ENCODE measurements at places on chromosomes 1 and 21.

DNA sequence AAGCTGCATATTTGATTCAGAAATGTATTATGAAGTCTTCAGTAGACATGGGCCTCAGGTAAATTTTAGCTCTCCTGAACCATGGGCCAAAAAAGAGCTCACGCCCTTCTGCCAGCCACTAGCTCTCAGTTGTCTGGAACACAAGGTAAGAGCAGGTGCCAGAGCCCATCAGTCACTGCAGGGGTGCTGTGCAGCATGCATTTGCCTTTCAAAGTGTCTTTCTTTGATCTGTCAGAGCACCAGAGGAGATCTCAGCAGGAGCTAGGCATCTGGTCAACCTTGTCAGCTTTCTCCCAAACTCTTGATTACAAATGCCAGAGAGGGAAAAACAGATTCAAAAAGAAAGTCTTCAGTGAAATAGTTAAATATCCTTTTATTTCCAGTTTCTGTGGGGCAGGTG, 332.3 kb downstream of the COL11A1 start:
- DNase-seq = no peak

DNA sequence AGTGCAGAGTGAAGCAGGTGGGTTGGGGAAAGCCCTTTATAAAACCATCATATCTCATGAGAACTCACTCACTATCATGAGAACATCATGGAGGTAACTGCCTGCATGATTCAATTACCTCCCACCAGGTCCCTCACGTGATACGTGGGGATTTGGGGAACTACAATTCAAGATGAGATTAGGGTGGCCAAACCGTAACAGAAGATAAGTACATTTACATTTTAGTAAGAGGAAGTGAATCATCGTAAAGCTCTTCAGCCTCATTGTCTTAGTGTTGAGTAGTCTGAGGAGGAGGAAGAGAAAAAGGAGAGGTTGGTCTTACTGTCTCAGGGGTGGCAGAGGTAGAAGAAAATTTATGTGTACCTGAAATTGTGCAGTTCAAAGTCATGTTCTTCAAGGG, 1053.4 kb upstream of the ADGRL4 start:
- DNase-seq = no peak

GRCh38 chr1:209768354-209768774, 12.5 kb downstream of the TRAF3IP3 start:
- peak; percentile 94 for DNase-seq

GRCh38 chr21:37463083-37463801, 96.7 kb downstream of the DYRK1A start:
- peak; percentile 51 for DNase-seq

DNA sequence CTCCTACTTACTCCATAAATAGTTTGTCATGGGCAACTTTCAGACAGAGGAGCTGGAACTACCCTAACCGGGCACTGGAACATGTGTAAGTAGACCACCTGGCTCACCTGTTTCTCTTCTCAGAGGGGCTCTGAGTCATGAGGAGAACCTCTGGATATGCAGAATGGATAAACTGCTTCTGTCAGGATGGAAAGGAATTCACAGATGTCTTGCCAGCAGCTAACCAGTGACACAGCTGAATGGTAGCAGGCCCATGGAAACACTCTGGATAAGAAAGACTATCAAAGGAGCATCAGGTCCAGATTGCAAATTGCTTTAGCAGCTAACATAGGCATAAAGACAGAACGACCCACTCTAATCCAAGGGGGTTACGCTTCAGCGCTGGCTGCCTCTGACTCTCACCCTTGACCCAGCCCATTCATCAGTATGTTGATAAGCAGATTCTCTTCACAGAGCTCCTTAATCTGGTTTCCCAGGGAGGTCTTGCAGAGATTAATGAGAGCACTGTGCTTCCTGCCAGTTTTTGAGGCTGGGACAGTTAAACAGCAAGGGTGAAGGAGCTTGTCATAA, 54.2 kb downstream of the HIVEP3 start:
- DNase-seq = no peak

- no peak for DNase-seq
Measured at GRCh38 chr1:45974541-45975269, 157.7 kb downstream of the PIK3R3 start.
